GM23248 (cell line): ENCODE measurements at places on chromosomes 2 and 18.
A peak's percentile ranks its signal among the peaks of the same experiment; 100 is the strongest.

DNA sequence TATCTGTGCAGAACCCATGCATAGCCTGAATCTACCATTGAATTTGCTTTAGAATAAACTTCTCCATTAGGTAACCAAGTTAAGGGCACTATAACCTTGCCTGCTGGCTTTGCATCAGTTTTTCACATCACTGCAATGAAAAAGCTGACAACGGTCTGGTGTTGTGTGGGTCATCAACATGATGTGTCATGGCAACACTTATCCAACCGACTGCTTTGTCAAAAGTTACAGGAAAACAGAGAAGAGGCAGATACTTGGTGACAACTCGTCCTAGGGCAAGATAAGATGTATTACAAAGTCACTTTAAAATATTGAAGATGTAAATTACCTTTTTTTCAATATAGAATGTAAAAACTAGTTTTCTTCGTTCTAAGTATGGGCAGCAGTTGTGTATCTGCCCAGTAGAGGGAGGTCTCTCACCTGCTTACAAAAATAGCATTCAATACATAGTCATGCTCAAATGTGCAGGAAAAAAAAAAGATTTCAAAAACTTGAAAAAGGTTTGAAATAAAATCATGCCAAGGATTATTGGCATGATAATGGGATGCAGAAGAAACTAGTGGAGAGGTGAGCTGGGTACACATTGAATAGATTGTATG is 96.3 kb downstream of the EVA1A start:
- peak; percentile 58 for DNase-seq

DNA sequence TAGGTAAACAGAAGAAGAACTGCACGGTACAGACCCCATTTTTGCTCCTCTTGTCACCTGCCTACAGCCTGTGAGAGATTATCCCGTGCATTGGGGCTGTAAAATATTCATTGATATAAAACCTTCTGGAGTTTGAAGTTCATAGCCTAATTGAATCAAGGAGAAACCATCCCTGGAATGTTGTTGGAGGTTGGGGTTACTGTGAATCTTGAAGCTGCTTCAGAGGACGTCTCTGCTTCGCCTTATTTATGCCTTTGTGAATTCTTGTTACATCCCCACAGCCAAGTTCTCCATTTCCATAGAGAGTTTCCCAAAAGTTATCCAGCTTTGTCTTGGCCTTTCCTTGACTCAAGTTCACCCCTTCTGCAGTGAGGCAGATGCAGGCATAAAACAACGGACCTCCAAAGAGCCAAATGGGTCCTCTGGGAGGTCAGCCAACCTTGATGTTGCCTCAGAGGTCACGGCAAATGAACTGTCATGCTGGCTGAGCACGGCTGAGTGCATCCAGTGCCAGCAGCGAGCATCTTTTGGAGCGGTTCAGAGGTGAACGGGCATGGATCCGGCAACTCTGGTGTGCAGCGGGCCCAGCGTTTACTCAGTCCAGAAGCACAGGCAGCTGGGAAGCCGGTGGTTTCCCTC is 317.6 kb downstream of the PRKCE start:
- peak; percentile 12 for DNase-seq

DNA sequence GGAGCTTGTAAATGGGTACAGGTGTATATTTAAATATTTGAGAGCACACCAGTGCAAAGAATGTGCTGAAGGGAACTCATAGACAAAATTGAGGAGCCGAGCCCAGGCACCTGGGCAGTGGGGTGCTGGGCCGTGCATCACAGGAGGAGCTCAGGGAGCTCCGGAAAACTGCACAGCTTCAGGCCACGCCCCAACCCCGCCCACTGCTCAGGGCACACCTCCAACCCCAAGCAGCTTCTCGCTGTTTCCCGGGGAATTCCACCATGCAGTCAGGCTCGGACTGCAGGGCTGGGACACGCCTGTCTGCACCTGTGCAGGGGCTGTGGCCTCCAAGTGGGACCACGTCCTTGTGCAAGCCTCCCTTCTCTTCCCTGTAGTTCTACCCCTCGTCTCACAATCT is 243.0 kb downstream of the HDAC4 start:
- DNase-seq = no peak

DNA sequence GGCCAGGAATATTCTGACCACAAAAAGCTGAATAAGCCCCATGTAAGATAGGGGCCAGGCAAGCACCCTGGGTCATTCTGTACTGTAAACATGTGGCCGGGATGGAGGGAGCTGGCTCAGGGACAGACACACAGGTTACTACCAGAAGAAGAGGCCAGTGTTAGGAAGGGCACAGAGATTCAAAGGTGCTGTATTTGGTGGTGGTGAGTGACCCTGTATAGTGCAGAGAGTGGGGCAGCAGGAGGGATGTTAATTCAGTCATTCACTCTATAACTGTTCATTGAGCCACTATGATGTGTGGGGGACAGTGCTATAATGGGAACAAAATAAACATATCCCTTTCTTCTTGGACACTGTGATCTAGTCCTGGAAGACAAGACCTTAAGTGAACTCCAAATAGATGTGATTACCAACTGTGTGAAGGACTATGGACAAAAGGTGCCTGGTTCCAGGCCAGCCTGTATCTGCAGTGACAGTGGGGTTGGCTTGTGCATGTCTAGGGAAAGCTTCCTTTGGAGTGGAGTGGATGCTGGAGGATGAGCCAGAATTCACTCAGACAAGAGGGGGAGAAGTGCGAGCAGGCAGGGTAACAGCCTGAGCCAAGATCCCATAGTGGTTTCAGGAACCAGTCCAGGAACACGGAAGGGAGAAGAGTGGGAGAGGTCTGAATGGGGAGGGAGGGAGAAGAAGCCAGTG is 8.3 kb downstream of the MOCOS start:
- DNase-seq = no peak

DNA sequence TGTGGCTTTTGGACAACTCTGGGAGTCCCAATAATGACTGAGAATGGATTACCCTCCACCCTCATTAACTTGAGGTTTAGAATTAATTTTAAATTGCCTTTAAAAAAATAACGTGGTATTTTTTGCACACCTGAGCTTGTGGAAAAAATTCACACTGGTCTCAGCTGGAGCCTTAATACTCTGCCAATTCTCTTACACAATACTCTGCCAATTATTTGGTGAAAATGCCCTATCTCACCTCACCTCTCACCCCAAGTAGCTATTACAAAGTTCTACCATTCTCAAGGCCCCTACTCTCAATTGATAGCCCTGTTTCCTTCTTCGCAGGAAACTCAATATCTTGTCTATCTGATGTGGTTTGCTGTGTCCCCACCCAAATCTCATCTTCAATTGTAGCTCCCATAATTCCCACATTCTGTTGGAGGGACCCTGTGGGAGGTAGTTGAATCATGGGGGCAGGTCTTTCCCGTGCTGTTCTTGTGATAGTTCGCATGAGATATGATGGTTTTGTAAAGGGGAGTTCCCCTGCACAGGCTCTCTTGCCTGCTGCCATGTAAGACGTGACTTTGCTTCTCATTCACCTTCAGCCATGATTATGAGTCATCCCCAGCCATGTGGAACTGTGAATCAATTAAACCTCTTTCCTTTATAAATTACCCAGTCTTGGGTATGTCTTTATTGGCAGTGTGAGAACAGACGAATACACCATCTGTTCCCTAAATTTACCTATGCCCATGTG is 27.4 kb upstream of the C2orf69 start:
- DNase-seq = no peak

GRCh38 chr2:182068811-182069210 is 83.2 kb downstream of the PPP1R1C start:
- peak; percentile 16 for DNase-seq

GRCh38 chr2:234393354-234393753 is 103.5 kb downstream of the ARL4C start:
- no peak for DNase-seq

GRCh38 chr2:3008561-3008960 is 369.1 kb downstream of the EIPR1 start:
- no peak for DNase-seq

- peak; percentile 16 for DNase-seq
Measured at GRCh38 chr18:77133835-77134496, 1.4 kb upstream of the MBP start.

- no peak for DNase-seq
Measured at GRCh38 chr2:108629417-108629816, 89.9 kb upstream of the RANBP2 start.
